Fibroblast of skin of back (primary cell): ENCODE measurements at places on chromosomes 4 and X.
A peak's percentile ranks its signal among the peaks of the same experiment; 100 is the strongest.

DNA sequence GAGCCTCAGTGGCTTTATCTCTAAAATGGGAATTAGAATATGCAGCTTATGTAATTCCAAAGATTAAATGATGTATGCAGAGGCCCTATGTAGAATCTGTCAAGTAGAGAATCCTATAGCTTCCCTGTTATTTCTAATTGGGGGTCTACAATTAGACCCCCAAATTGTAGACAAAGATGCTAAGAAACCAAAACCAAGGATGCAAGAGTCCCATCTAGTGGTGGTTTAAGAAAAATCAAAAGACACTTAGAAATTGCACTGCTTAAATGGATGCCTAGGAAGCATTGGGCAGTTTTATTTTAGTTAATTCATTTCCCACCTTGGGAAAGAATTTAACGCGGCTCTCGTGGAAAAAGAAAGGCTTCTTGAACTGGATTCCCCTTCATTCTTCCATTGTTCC lies 115.2 kb downstream of the GABRA2 start:
- DNase-seq, result peak; percentile 5

DNA sequence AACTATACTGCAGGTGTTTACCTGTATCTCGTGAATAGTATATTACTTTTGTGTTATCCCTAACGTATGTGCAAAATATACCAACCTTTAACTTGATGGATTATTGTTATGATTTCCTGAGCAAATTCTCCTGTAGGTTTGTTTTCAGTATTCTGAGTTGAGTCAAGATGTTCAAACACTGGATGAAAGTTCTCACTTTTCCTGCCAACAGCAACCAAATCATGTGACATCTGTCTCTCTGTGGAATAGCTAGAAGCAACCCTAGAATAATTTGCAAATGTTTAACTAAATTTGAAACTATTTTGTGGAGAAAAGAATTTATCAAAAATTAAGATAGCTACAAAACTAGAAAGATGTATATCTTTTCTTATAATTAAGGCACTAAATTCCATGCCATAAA lies 35.6 kb downstream of the BCLAF3 start:
- no peak for DNase-seq

DNA sequence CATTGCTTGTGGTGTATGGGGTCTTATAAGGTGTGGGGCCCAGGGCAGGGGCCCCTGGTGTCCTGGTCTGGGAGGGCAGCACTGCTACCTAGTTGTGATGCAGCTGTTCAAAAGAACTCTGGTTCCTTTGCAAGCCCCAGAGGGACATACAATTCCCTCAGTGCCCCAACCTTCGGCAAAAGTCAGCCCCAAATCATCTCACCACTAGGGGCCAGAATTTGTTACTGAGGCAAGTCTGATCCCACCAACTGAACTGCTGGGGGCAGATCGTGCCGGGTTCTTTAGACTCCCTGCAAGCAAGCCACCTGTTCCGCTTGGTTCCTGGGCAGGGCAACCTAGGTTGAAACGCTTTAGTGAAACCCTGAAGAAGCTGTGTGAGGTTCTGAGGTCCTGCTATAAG lies 180.1 kb upstream of the S100G start:
- no peak for DNase-seq

DNA sequence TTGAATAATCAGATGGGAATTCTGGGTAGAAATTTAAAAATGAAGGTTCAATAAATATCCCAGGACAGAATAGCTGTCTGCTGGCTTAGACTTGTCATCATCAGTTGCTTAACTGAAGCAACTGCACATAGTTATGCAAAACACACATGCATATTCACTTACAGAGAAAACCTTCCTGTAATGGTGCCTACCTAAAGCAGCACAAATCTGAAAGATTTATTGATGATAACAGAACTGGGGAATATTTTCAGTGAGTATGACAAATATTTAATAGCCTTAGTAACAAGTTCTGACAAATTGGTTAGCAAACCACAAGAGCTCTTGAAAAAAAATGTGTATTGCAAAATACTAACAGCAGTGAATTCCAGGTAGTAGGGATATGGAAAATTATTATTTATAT lies 606.8 kb upstream of the BOD1L1 start:
- no peak for DNase-seq

- peak; percentile 12 for DNase-seq
Observed at GRCh38 chrX:12950851-12951594, 23.9 kb upstream of the TMSB4X start.

DNA sequence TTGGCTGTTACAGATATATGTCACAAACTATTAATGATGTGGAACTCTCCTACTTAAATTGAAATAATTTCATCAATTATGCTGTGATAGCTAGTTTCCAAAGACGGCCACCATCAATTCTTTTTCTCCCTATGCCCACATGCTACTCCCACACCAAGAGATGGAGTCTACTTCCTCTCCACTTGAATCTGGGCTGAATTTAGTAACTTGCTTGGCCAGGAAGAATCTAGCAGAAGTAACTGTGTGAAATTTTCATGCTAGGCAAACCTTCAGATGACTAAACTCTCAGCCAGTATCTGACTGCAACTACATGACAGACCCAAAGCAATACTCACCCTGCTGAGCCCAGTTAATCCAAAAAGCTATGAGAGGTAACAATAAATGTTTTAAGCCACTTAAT lies 3.2 kb downstream of the SEPSECS start:
- DNase-seq, result no peak

DNA sequence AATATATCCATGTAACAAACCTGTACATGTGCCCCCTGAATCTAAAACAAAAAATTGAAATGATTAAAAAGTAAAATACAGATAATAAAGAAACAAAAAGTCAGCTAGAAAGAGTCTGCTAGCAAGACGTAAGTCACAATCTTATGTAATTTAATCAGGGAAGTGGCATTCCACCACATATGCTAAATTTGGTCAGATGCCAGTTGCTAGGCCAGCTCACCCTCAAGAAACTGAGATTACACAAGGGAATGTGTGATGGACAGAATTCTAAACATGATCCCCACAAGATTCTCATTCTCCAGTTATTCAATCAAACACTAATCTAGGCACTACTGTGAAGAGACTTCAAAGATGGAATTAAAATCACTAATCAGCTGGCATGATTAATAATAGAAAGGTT lies 689.3 kb downstream of the CENPC start:
- peak; percentile 69 for DNase-seq

GRCh38 chr4:136831553-136831952 lies 700.7 kb downstream of the PCDH18 start:
- DNase-seq, result no peak

- no peak for DNase-seq
Observed at GRCh38 chr4:22986262-22986661, 293.5 kb downstream of the GBA3 start.

DNA sequence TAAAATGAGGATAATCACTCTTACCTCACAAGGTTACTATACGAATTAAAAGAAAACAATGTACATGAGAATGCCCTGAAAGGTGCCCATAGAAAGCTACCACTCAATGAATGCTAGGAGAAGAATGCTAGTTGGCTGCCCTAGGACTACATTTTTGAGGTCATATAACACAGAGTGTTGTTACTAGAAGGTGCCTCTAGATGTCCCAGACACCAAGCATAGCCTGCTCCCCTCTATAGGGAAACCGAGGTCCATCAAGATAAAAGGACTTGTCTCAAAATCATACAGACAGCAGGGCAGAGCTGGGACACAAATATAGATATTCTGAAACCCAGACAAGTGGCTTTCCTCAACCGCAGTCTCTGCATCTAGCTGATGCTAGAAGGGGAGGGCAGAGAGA lies 147.0 kb upstream of the ARHGEF9 start:
- DNase-seq, result no peak

- DNase-seq, result peak; percentile 8
Observed at GRCh38 chrX:69136546-69137331, 28.5 kb downstream of the PJA1 start.

- no peak for DNase-seq
Observed at GRCh38 chr4:127015667-127016117, 617.1 kb upstream of the INTU start.

GRCh38 chrX:8453611-8454010 lies 11.0 kb upstream of the VCX3B start:
- no peak for DNase-seq

DNA sequence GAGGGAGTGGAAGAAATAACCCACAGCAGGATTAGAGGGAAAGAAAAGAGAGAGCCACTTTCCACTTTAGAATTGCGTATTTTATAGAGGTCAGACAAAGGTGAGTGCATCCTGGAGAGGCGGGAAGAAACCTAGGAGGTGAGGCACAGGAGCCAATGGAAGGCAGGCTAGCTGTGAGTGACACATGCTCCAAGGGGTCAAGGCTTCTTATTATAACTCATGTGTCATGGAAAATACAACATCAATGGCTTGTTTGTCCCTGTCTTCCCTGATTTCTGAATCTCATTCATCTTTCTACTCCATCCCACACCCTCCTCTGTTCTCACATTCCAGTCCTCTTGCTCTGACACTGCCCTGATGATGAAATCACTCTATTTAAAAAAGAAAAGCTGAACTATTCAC lies 14.4 kb downstream of the ANXA3 start:
- DNase-seq, result peak; percentile 69

GRCh38 chr4:177339477-177340374 lies 30.1 kb downstream of the NEIL3 start:
- peak; percentile 49 for DNase-seq

DNA sequence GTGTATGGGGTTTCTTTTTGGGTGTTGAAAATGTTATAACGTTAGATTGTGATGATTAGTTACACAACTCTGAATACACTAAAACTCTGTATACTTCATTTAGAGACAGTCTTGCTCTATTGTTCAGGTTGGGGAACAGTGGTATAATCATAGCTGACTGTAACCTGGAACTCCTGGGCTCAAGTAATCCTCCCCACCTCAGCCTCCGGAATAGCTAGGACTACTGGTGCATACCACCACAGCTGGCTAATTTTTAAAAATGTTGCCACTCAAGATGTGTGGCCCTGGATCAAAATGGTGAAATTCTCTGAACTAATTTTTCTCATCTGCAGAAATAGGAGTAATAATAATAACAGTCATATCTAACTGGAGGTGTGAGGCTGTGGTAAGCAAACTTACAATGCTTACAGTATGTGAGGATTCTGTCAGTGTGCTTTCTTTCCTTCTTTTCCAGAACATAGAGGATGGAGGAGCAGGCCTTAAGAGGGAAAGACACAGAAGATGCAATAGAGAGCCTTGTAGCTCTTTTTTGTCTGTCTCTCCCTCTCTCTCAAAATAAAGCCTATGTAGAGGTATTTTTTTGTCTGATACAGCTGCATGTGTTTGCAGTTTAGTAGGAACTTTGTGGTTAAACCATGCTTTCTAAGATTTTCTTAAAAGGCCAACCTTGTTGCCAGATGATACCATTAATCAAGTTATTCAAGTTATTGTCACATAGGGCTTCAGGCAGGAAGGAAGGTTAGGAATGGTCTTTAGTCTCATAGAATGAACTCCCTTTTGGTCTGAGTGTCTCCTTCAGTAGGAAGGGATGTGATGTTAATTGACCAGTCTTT lies 7.5 kb downstream of the ADD1 start:
- no peak for DNase-seq

GRCh38 chrX:17525762-17526555 lies 151.0 kb downstream of the NHS start:
- DNase-seq, result peak; percentile 52

- DNase-seq, result peak; percentile 56
Observed at GRCh38 chrX:11105080-11105479, 6.1 kb upstream of the HCCS start.

GRCh38 chr4:11469650-11470437 lies 41.1 kb upstream of the HS3ST1 start:
- DNase-seq, result no peak

DNA sequence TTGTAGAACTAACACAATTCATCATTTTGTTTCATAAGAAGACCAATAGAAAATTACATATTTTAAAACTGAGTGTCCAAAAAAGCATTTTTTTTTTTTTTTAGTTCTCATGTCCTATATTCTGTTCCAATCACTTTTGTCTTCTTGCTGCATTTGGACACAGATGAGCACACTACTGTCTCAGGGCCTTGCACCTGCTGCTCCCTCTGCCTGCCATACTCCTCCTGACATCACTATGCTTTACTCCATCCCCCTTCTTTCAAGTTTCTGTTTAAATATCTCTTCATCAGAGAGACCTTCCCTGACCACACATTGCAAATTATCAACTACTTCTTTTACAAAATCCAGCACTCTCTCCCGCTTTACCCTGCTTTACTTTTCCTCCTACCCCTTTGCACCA lies 230.7 kb upstream of the GK2 start:
- no peak for DNase-seq

DNA sequence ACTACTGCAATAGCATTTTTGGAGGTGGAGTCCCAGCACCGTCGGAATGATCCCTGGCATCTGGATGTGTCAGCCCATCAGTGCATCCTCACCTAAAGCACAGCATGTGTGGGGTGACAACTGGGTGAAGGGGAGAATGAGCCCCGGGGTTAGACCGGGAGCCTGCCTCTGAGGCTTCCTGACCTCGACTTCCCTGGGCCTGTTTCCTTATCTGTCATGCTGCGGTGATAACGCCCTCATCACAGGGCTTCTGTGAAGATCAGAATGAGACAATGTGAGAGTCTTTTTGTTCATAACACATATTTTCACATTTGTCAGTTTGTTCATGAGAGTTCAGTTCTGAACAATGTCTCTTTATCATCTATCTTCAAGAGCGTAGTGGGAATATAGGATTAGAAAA lies 31.1 kb upstream of the PDLIM3 start:
- no peak for DNase-seq

DNA sequence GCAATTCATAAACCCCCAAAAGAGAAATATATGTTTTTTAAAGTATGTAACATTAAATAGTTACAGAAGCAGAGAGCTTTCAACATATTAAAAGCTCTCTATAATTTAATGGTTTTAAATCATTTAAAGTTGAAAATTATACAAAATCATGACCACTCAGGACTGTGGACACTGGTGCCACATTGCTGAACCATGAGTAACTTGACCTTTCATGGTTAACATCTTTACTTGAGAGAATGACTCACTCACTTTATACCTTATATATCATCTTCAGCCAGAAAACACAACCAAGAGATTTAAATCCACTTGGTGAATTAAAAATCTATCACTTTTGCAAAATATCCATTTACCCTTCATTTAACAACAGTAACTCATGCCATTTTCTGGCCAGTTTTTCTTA lies 584.3 kb upstream of the SMIM31 start:
- DNase-seq, result peak; percentile 2

- DNase-seq, result no peak
Observed at GRCh38 chr4:145587088-145587754, 32.0 kb upstream of the MMAA start.

- DNase-seq, result no peak
Observed at GRCh38 chr4:112926819-112927218, 122.6 kb upstream of the ANK2 start.

- no peak for DNase-seq
Observed at GRCh38 chr4:169573889-169574288, 38.5 kb downstream of the NEK1 start.
